Right atrium auricular region (tissue), 2 donors: ENCODE measurements at places on chromosomes 7 and 10. TPM values are rescaled to one million over a fixed set of nuclear protein-coding genes. Genes with fewer than 3 reads are reported as not detected.

The ZNF239 gene
- total RNA-seq, result 4.4 TPM

The CHRM2 gene
- total RNA-seq, result 123 TPM

The GRM3 gene
- total RNA-seq, result not detected

The COL1A2 gene
- 228 TPM for total RNA-seq

The OR13A1 gene
- total RNA-seq, result not detected

The GALNT17 gene
- 0.82 TPM for total RNA-seq

The ALKBH4 gene
- total RNA-seq, result 10.8 TPM

The SEMA4G gene
- total RNA-seq, result 4.0 TPM

The COL28A1 gene
- total RNA-seq, result 1.5 TPM

The CRYGN gene
- total RNA-seq, result 0.90 TPM

The TRIM50 gene
- total RNA-seq, result not detected

The UNC5B gene
- total RNA-seq, result 29.2 TPM
